ENCODE measurements at places on chromosomes 13 and 19.

DNA sequence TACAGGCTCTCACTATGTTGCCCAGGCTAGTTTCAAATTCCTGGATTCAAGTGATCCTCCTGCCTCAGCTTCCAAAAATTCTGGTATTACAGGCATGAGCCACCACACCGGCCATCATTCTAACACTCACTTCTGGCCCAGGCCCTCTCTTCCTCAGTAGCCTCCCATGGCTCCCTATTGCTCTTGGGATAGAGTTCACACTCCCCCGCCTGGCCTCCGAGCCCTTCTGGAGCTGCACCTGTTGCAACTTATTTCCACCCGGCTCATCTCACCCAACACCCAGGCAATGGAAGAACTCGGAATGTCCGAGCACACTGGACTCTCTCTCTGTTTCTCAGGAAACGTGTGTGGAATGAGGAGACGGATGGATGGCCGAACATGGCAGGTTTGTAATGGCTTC, 9.0 kb upstream of the SBK3 start:
- no peak for DNase-seq

DNA sequence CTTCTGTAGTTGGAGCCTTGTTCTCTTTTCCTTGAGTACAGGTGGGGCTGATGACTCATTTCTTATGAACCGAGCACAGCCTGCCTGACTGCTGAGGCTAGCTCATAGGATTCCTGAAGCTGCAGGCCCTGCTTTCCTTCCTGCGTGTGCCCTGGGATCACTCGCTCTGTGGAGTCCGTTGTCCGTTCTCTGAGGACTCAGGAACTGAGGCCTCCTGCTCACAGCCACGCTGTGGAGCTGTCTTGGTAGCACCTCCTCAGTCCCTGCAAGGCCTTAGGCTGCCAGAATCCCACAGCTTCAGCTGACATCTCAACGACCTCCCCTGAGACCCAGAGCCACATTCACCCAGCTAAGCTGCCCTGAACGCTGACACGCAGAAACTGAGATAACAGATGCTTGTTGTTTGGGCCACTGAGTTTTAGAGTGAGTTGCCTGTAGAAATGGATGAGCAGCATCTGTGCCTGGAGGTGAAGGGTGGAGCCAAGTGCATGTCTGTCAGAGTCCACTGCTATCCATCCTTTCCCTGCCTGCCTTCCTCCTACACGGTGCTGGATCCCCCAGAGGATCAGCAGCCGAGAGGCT, 72.9 kb downstream of the ARHGEF7 start:
- DNase-seq, result no peak

DNA sequence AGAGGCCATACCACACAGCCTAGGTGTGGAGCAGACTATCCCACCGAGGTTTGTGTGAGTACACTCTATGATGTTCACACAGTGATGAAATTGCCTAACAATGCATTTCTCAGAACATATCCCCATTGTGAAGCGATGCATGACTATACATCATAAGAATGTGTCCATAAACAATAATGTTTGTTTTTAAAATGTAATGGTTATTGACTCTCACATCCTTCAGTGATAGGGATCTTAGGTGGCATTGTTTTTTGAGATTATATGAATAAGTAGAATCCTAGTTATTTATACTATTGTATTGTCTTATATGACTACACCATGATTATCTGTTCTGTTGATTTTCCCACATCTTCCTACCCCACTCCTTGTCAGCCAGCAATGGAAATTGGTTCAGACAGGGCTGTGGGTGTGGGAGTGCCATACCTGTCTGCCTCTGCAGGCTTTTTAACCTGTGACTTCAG, 13.6 kb downstream of the CCNA1 start:
- DNase-seq, result no peak

- DNase-seq, result no peak
Observed at GRCh38 chr19:1591421-1592023, 1.1 kb downstream of the MBD3 start.

GRCh38 chr13:43088093-43088511, 64.7 kb downstream of the DNAJC15 start:
- DNase-seq, result no peak

GRCh38 chr13:43983373-43983772, 103.7 kb downstream of the LACC1 start:
- DNase-seq, result no peak

GRCh38 chr13:26601669-26602068, 44.2 kb downstream of the WASF3 start:
- no peak for DNase-seq
